ENCODE measurements at places on chromosomes 2 and 18.
A peak's percentile ranks its signal among the peaks of the same experiment; 100 is the strongest.

GRCh38 chr2:38013158-38013752, 62.7 kb downstream of the CYP1B1 start:
- no peak for DNase-seq

- no peak for DNase-seq
Measured at GRCh38 chr2:165064743-165065142, 109.4 kb upstream of the SLC38A11 start.

- no peak for DNase-seq
Measured at GRCh38 chr2:102417946-102418345, 5.0 kb upstream of the IL18RAP start.

GRCh38 chr2:102271844-102272243, 39.5 kb upstream of the IL1RL1 start:
- no peak for DNase-seq

- DNase-seq: no peak
Measured at GRCh38 chr2:168424112-168424951, 31.7 kb upstream of the CERS6 start.

- DNase-seq: no peak
Measured at GRCh38 chr2:210555555-210555954, 844 bp upstream of the CPS1 start.

- no peak for DNase-seq
Measured at GRCh38 chr2:27496357-27497287, at the start of gene GCKR. TSS of gene GCKR (plus strand) at chr2:27496839. CDS start at chr2:27496905, 66 bp downstream.

- DNase-seq: no peak
Measured at GRCh38 chr2:72755647-72756423, 70.0 kb downstream of the EXOC6B start.

GRCh38 chr18:42922363-42922762, 193.1 kb downstream of the RIT2 start:
- no peak for DNase-seq

GRCh38 chr18:37568671-37569070, 3.1 kb upstream of the CELF4 start:
- no peak for DNase-seq

- no peak for DNase-seq
Measured at GRCh38 chr18:56789889-56790180, 138.7 kb downstream of the WDR7 start.

DNA sequence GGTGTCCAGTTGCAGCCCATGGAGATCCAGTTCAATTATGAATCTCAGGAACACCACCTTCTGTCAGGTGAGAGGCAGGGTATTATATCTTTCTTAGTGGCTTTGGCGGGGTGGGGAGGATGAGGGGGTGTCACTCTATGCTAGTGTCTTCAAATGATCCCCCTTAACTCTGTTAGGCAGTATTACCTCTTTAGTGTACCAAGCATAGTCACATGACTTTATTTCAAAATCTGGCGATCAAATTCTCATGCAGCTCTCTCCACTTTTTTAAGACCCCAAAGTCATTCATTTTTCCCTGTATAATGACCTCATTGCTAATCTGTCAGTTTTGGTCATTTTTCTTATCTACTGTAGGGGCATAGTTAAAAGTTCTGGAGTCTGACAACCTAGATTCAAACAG, 1.1 kb upstream of the ZSCAN30 start:
- no peak for DNase-seq

- no peak for DNase-seq
Measured at GRCh38 chr2:168203762-168204693, 43.4 kb downstream of the STK39 start.

DNA sequence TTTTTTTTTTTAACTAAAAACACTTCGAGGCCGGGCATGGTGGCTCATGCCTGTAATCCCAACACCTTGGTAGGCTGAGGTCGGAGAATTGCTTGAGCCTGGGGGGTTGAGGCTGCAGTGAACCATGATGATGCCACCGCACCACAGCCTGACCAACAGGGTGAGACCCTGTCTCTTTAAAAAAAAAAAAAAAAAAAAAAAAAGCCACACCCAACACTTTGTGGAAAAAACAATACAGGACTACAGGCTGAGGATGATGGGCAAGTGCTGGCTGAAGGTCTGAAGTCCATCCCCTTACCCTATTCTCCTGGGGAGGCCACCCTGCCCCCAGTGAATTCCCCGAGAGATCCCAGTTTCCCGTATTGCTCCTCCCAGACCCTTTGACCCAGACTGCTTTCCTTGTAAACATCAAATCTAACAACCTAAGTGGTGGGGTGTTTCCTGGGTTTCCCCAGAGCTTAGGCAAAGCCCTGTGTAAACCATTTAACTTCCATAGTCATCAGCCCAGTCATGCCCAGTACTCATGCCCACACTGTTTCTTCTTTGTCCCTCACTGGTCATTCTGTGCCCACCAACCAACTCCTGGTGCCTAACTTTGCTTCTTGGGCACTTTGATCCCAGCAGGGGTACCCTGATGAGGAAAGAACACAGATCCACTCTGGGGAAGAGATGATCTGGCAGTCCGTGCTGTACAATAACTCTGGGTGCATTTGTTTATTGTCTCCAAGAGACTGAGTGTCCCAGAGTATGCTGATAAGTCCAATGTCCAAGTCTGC, 5.8 kb upstream of the TMEM37 start:
- DNase-seq: no peak

DNA sequence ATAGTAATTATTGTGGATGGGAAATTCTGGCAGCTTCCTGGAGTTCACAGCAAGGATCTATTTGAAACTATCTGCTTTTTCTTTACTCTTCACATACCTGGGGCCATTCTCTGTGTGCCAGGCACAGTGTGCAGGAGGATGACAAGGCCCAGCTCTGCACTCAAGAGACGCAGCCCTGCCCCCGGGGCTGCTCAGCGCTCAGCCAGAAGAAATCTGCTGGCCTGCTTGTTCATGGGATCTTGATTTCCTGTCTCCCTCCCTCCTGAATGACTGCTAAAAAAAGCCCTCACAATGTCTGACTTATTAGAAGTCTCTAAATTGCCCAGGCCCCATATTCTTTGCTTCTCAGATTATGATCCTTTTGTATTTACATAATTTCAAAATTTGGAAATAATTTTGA, 210.9 kb downstream of the DCDC2C start:
- no peak for DNase-seq

- no peak for DNase-seq
Measured at GRCh38 chr2:141200191-141200590, 930.6 kb downstream of the LRP1B start.

- DNase-seq: no peak
Measured at GRCh38 chr18:54983041-54983686, 23.9 kb upstream of the CCDC68 start.

GRCh38 chr2:205367331-205367935, 314.9 kb upstream of the NRP2 start:
- DNase-seq: no peak

- DNase-seq: no peak
Measured at GRCh38 chr2:224492531-224492930, 90.6 kb upstream of the FAM124B start.

DNA sequence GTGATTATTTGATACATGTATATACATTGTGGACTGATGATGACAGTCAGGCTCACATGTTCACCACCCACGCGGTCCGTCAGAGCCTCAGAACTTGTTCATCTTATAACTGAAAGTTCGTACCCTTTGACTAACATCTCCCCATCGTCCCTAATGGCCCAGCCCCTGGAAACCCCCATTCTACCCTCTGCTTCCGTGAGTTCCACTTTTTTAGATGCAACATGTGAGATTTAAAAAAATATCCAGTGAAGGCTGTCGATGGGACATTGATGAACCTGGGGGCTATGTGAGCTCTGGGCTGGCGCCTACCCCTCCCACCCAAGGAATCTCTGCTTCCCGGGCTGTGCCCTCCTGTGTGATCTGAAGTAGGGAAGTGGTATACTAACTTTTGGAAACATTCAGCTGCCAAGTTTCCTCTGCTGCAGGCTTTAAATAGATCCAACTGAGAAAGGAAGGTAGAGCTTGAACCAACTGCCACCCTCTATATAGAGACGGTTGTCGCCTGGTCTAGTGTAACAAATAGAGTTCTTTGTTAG, 163.8 kb downstream of the FAM210A start:
- peak; percentile 46 for DNase-seq

DNA sequence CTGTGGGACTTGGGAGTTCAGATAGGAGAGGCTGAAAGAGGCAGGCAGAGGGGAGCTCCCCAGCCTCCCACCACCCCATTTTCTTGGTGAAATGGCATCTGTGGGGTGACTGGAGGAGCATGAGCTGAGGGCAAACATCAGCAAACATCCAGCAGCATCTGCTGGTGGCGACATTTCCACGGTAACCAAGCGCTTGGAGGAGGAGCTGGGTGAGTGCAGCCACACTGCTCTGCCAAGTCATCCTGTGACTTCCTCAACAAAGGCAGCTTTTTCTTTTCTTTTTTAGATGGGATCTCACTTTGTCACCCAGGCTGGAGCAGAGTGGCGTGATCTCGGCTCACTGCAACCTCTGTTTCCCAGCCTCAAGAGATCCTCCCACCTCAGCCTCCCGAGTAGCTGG, 5.6 kb downstream of the TXNL4A start:
- no peak for DNase-seq

DNA sequence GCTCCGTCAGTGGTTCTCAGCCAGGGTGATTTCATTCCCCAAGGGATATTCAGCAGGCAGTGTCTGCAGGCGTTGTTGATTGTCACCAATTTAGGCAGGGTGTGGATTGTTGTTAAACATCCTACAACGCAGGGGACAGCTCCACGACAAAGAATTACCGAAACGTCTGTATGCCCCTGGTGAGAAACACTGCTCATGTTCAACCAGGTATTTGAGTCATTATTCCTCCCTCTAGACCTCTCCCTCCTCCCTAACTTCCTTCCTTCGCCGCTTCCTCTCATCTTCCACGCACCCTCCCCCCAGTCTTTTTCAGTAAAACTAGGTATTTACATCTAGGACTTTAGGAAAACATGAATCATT, 50.8 kb downstream of the NCK2 start:
- no peak for DNase-seq

DNA sequence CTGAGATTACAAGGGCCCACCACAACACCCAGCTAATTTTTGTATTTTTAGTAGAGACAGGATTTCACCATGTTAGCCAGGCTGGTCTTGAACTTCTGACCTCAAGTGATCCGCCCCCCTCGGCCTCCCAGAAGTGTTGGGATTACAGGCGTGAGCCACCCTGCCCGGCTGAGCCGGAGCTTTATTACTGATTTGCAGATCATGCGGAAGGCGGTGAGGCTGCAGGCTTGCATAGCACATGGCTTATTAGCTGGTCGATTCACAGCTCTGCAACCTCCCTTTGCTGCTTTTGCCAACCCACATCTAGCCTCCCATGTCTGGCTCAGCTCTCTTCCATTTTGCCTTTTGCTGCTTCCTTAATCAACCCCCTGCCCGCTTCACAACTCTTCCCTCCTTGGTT, 210.3 kb downstream of the VAPA start:
- no peak for DNase-seq

DNA sequence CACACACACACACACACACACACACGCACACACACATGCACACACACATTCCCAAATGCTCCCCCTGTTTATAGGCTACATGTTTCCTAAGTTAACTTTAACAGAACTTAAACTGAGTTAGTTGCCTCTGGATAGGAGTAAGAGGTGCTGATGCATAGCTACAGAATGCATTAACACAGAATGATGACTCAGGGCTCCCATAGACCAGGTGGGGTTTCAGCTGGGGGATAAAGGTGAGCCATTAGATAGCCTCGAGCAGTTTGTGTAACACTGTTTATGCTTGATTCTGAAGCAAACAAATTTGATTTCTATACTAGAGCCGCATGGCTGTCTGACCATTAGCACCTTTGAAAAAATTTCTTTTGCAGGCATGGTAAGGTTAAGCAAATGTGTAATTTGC, 741.0 kb downstream of the PLCL1 start:
- no peak for DNase-seq

DNA sequence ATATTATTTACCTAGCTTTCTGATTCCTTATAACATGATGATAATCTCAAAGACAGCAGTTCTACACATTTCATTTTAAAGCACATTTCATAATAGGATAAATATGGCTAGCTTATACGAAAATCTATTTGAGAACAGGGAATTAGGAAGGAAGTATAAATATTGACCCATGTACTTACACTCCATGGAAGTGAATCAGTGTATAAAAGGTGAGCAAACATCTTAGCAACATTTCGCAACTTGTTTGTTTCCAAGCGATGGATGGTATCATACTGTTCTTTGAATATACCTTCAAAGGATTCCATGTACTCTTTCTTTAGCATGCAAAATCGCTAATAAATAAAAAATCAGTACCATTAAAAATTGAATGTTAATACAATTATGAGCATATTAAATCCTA, 53.1 kb downstream of the CWC22 start:
- no peak for DNase-seq

DNA sequence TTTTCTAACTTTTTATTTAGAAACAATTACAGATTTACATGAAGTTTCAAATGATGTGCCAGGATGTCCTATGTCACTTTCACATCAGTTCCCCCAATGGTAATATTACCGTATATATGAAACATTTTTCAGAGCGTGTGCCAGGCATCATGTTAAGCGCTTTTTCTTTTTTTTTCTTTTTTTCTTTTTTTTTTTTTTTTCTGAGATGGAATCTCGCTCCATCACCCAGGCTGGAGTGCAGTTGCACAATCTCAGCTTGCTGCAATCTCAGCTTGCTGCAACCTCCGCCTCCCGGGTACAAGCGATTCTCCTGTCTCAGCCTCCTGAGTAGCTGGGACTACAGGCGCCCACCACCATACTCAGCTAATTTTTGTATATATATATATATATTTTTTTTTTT, 5.6 kb upstream of the PPP4R1 start:
- no peak for DNase-seq

DNA sequence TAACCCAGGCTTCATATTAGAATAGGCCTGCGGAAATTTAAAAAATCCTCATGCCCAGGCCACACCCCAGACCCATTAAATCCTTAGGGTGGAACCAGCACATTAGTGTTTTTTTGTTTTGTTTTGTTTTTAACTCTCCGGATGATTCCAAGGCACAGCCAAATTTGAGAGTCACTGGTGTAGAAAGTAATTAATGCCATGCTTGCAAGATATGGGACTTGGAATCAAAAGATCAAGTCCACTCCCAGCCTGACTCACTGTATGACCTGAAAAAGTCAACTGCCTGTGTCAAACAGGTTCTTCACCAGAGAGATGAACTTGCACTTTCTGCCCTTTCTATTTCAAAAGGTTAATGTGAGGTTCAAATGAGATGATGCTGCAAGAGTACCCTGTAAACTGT, 310.3 kb upstream of the LYPD1 start:
- DNase-seq: no peak

DNA sequence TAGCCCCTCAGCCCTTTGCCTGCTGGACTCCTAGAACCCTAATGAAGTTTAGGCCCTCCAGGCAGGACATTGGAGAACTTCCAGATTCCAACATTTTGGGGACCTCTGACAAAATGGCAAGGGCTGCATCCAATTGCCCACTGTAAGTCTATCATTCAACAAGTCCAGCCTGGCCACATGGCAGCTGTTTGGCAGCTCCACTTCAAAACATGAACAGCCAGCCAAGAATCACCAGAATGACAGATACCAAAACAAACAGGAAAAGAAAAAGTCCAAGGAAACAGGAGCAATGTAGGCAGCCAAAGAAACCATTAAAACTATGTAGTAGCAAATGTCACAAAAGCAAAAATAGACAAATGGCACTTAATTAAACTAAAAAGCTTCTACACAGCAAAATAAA, 25.5 kb downstream of the SLC4A5 start:
- no peak for DNase-seq

GRCh38 chr2:221154176-221154575, 417.9 kb downstream of the EPHA4 start:
- DNase-seq: no peak

Data from heart right ventricle (tissue), 16 donors.